ENCODE measurements at places on chromosomes 5 and 9. TPM values are rescaled to one million over a fixed set of nuclear protein-coding genes. Genes with fewer than 3 reads are reported as not detected.

Gene ABO
- total RNA-seq, result not detected

Gene ZBTB5
- total RNA-seq, result 12.5 TPM

Gene GPX8
- total RNA-seq, result not detected

Gene FAM221B
- total RNA-seq, result not detected

Gene QRFP
- not detected for total RNA-seq

Gene KIF12
- not detected for total RNA-seq

Gene CCT5
- 170 TPM for total RNA-seq

GRCh38 chr9:18010492-18010891 lies 431.6 kb downstream of the SH3GL2 start:
- no peak for DNase-seq

- DNase-seq, result no peak
Observed at GRCh38 chr5:80246001-80246758, 9.7 kb downstream of the SERINC5 start.

GRCh38 chr5:175859422-175859821 lies 12.0 kb upstream of the CPLX2 start:
- DNase-seq, result no peak

DNA sequence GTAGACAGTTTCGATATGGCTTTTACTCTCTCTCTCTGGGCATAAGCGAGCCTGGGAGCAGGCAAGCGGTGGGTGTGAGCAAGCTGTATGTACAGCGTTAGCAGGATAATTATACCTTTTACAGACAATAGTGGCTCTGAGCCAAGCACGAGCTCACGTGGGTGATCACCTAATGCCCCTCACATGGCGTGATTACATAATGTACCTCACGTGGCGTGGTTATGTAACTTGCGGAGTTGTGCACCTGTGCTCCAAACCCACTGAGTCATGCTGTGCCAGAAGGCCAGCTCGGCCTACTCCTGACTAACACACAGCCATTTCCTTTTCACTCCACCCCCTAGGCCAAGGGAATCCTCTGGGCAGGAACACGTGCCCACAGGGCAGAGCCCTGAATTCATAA lies 797.2 kb downstream of the EFNA5 start:
- no peak for DNase-seq

DNA sequence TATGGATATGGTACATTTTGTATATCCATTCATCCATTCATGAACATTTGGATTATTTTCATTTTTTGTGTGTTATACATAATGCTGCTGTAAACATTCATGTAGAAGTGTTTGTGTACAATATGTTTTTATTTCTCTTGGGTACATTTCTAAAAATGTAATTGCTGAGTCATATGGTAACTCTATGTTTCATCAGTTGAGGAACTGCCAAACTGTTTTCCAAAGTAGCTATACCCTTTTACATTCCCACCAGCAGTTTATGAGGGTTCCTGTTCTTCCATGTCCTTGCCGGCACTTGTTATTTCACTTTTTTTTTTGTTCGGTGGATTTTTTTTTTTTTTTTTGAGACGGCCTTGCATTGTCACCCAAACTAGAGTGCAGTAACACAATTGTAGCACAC lies 54.0 kb upstream of the MCCC2 start:
- no peak for DNase-seq

DNA sequence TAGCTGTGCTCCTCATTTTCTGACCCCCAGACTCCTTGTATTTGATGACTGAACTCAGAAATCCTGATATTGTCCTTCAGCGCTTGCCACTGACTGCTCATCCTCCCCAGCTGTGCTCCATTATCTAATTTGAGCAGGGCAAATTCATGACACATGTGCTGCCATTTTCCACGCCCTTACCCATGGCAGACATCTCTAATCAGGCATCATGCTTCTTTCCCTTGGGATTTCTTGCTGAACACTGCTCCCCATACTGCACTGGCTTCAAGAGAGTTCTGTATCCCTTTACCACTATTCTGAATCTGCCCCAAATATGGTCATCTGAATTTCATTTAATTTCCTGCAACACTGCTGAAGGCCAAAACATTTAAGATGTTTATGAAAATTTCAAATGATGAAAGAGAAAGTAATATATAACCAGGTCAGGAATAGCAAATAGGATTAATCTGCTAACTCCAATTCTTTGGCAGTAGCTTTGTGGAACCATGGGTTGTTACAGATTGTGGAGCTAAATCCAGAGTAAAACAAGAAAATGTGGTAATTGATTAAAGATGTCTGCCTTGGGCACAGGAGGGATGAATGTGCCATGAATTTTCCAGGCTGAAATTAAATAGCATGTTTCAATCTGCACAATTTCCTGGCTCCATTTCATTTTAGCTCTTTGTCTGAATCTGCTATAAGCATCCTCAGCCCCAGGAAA lies 93.6 kb downstream of the CYFIP2 start:
- DNase-seq, result no peak

DNA sequence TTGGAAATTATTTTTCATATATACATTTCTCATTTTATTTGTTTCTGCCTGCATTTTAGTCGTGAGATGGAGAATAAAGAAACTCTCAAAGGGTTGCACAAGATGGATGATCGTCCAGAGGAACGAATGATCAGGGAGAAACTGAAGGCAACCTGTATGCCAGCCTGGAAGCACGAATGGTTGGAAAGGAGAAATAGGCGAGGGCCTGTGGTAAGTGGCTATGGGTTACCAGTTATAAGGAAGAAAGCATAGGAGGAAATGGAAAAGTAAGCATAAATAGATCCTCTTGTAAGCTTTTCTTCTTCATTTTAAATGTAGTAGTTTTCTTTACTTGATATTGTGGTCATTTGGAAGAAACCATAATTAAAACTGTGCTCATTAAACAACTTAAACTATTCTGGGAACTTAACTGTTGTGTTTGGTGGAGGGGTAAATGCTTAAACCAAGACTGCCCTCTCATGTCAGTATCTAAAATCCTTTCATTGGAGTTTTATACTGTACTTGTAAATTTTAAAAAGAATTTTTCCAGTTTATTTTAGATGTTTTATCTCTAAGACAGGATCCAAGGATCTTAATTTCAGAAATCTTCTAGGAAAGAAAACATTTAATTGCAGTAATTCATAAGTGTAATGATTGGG lies 41.3 kb downstream of the MAP3K1 start:
- DNase-seq, result no peak

DNA sequence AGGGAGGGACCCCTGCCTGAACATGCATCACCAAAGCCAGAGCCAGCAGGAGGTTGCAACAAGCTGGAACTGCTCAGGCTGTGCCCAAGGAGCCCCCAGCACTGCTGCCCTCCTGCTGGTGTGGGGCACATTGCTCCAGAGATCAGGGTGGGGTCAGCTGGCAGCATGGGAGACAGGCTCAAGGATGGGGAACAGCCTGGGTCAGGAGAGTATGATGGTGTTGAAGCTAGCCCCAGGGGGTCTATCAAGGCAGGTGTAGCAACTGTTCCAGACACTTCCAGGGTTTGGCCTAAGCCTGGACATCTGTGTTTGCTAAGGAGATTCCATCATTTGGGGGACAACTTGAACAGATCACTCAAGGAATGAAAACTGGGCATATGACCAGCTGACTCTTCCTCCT lies 133.1 kb downstream of the ATPSCKMT start:
- DNase-seq, result no peak

DNA sequence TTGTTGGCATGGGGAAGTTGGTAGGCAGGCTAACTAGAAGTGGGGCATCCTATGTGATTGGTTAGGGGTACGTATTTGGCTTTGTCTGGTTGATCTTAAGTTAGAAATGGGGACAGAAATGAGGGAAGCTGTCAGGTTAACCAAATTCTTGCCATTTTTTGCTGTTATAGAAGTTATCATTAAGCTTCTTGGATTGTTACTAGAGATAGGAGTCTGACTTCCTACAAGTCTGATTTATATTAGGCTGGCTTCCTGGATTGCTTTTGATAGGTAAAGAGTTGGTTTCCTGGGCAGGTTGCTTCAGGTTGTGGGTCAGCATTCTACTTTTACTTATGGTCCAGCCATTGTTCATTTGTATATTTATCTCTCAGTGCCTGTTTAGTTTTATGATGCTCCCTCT lies 216.9 kb downstream of the TLE4 start:
- no peak for DNase-seq

GRCh38 chr9:136031741-136032730 lies 63.1 kb downstream of the NACC2 start:
- DNase-seq, result no peak

- no peak for DNase-seq
Observed at GRCh38 chr5:165457859-165458481, 1952.6 kb downstream of the MAT2B start.
